ENCODE measurements at places on chromosomes 16 and 17.
A peak's percentile ranks its signal among the peaks of the same experiment; 100 is the strongest.

DNA sequence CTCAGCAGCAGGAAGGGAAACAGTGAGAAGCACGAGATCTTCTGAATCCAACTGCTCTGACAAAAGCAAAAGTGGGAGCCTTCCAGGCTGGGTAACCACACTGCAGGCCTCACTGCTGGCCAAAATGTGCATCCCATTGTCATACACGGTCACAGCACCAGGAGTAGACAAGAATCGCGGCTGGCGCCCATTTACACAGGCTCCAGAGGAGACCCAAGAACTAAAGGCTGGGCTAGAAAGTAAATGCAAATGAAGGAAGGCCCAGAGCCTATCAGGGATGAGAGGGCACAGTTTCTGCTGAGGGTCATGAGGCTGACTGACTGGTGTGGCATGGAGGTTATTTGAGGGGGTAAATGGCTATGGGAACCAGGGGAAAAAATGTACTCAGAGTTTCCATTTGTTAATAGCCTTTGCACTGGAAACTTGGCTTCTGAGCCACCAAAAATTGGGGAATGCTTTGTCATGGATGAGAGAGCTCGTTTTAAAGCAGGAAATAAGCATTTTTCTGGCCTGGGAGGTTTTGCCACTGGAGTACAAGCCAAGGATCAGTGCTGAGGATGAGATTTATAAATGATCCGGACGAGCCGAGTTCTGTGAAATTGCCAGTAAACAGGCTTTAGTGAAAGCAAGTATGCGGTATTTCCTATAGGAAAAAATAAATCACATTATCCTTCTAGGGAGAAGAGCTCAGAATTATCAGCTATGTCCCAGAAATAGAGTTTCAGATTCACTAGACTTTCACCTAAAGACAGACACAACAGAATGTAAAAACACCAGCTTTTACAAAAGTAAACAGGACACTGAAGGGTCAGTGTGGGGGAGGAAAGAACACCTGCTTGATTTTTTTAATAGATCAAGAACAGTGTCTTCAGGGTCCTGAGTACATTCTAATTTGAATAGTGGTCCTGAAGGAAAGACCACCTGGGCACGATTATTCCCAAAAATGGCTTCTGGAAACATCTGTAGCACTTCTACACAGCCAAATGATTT lies 66.9 kb upstream of the GSG1L start:
- DNase-seq = no peak

GRCh38 chr17:66786107-66786506 lies 48.8 kb upstream of the CACNG5 start:
- DNase-seq = no peak

- DNase-seq = no peak
Measured at GRCh38 chr16:90077757-90078578, 837 bp upstream of the PRDM7 start.

DNA sequence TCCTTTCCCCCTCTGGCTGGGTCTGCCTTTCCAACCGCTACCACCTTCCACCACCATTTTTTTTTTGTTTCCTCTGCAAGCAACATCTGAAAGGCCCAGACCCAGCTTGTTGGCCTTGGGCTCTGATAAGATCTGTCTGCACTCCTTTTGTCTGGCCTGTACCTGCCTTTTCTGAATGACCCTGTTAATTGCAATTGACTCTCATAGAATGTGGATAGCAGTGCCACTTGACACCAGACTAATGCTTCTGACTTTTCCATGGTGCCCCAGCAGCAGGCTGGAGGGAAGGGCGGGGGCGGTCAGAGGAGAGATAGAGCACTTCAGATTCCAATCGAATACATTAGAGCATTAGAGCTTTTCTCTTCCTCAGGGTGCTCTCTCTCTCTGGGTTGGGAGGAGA lies 538.9 kb downstream of the WWOX start:
- no peak for DNase-seq

DNA sequence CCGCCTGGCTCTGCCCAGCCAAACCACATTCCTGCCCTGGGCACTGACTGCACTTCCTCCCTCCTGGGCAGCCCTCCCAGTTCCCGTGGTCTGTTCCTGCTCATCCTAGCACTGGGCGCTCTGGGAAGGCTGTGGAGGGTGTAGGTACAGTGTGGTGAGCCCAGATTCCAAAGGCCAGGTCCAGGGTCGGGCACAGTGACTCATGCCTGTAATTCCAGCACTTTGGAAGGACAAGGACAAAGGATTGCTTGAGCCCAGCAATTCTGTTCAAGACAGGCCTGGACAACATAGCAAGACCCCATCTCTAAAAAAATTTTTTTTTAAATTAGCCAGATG lies 30.6 kb downstream of the C16orf74 start:
- DNase-seq = no peak

- no peak for DNase-seq
Measured at GRCh38 chr16:53761962-53762703, 58.2 kb downstream of the FTO start.

GRCh38 chr17:76383546-76384221 lies 725 bp upstream of the SPHK1 start:
- peak; percentile 45 for DNase-seq

DNA sequence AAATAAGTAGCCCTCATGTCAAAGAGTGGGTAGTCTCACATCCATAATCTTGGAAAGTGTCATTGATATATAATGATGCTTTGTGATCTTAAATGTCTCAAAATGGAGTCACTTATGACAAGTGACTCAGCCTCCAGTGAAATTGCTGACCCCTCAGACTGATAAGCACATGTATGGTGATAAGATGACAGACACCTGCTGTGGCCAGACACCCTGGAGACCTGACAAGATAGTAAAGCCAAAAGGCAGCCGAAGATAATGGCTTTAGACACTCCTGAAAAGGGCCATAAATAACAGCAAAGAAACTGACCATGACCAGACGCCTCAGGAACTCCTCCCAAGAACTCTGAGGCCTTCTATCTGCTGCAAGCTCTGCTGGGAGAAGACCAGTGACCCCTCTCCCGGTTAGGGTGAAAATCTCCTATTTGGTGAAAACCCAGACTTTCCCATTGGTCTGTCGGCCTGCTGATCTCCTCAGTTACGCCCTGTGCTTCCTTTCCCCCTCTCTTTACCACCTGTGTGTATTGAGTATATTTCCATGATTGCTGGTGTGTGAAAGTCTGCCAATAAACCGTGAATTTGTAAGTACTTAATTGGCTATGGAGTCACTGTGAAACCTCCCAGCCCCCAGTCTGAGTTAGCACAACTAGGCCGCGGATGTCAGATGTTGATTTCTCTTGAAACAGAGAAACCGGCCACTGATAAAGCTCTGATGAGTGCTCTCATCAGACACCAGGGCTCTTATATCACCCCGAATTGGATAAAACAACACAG lies 226.7 kb upstream of the MYOCD start:
- DNase-seq = no peak

- no peak for DNase-seq
Measured at GRCh38 chr17:12815642-12816141, 26.4 kb downstream of the ARHGAP44 start.

DNA sequence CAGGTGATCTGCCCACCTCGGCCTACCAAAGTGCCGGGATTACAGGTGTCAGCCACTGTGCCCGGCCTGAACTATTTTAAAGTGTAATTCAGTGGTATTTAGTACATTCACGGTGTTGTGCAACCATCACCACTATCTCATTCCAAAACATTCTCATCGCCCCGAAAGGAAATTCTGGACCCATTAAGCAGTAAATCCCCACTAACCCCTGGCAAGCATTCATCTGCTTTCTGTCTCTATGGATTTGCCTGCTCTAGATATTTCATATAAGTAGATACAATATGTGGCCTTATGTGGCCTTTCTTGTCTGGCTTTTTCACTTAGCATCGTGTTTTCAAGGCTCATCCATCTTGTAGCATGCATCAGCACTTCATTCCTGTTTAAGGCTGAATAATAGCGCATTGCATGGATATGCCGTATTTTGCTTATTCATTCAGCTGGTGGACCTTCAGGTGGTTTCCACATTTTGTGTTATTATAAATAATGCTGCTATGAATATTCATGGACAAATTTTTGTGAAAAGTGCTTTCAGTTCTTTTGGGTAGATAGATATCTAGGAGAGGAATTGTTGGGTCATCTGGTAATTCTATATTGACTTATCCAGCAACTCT lies 8.4 kb upstream of the HERPUD1 start:
- DNase-seq = no peak

GRCh38 chr17:20010099-20010863 lies 1.1 kb downstream of the SPECC1 start:
- no peak for DNase-seq

GRCh38 chr17:46732160-46732559 lies 86.3 kb downstream of the WNT3 start:
- no peak for DNase-seq

GRCh38 chr16:56382459-56382858 lies 42.9 kb downstream of the AMFR start:
- no peak for DNase-seq

DNA sequence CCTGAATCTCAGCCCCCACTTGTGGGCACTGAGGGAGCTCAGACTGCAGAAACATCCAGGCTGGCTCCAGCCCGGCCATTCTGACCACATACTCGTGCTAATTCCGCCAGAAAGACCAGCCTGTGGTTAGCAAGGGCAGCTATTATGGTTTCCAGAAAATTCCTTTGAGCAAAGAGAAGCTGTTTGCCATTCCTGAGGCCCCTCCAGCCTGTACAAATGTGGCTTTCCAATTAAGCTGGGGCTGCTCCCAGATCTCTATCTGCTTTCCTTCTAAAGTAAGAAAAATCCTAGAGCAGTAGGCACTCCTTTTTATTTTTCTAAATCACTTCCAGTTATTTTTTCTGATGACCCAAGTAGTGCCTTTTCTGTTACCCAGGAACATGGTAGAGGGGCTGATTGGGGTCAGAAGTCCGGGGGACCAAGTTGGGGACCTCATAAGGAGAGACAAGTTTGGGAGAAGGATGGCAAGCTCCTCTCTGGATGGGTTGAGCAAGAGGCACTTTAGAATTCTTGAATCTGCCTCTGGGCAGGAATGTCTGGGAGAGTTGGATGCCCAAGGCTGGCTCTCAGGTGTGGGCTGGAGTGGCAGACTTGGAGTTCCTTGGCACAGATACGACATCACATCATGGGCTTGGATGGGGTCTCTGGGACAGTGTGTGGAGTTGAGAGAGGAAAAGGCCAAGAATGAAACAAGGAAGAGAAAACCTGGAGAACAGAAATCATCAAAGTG lies 83.3 kb upstream of the TNRC6C start:
- no peak for DNase-seq

DNA sequence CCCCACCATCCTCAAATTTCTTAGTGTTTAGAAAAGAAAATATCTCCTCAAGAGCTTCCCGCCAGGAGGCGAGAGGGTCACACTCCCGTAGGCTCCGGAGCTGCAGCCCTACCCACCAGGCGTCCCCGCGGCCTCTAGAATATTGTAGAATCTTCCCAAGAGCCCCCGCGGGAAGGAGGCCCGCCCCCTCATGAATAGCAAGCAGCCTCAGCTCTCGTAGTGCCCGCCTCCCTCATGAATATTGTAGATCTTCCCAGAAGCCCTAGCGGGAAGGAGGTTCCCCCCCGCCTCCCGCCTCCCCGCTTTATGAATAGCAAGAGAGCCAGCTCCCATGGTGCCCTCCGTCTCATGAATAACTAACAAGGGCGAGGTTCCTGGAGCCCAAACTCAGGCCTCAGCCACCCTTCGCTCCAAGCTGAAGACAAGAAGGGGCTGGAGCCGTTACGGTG lies at the start of gene FBXO47:
FBXO47 (minus strand) TSS at position 114 of the 449 bp plus-strand sequence. CDS start 4,378 bp downstream, outside the sequence.
- peak; percentile 82 for DNase-seq

GRCh38 chr16:86844695-86845094 lies 266.3 kb downstream of the FOXL1 start:
- DNase-seq = no peak

- DNase-seq = no peak
Measured at GRCh38 chr17:65198653-65199382, 61.6 kb downstream of the RGS9 start.

- DNase-seq = no peak
Measured at GRCh38 chr16:67658849-67659674, 998 bp downstream of the ACD start.

DNA sequence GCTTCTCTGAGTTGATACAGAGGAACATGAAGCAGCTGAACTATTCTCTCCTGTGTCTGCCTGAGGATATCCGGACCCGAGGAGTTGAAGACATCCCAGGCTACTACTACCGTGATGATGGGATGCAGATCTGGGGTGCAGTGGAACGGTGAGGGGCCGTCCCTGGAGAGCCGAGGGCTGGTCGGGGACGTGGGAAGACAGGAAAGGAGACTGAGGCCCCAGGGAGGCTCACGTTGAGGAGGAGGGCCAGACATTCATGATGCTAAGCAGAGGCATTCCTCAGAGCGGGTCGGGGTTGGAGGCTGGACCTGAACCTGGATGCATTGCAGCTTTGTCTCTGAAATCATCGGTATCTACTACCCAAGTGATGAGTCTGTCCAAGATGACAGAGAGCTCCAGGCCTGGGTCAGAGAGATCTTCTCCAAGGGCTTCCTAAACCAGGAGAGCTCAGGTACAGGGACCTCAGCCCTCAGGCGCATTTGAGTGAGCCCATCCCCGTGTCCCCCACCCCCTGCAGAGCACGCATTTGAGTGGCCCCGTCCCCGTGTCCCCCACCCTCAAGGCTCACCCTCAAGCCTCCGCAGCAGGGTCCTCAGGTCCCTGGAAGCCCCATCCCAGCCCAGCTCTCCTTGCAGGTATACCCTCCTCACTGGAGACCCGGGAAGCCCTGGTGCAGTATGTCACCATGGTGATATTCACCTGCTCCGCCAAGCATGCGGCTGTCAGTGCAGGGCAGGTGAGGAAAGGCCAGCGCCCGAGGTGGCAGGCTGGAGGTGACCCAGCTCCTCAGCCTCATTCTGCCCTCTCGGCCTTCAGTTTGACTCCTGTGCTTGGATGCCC lies 8.3 kb downstream of the ALOX15B start:
- no peak for DNase-seq

- no peak for DNase-seq
Measured at GRCh38 chr17:29958947-29959657, 17.7 kb downstream of the EFCAB5 start.

GRCh38 chr17:63531022-63531965 lies 8.1 kb downstream of the KCNH6 start:
- no peak for DNase-seq

DNA sequence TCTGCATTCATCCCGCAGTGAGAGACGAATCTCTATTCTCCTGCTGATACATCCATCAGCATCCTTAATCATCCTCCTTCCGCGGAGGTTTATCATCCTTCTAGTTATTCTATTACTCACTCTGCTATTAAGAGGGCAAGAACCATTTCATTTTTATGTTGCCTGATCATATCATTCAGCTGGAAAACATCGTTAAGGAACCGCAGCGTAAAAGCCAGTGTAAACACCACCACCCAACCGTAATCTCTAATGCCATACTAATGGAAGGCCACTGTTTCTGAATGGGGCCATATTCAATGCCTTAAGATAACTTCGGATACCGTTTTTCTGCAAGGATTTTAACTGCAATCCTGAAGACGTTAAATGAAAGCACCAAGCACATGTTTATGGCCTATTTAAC lies 36.7 kb upstream of the ERCC4 start:
- no peak for DNase-seq

- no peak for DNase-seq
Measured at GRCh38 chr17:753418-753817, 1.4 kb upstream of the GEMIN4 start.

- no peak for DNase-seq
Measured at GRCh38 chr17:74924250-74924948, at the start of gene OTOP2. Gene OTOP2 (plus strand): TSS chr17:74924273. CDS start chr17:74924633, 360 bp downstream.

- DNase-seq = no peak
Measured at GRCh38 chr16:82384017-82384416, 214.0 kb upstream of the MPHOSPH6 start.

- DNase-seq = no peak
Measured at GRCh38 chr16:3513892-3514583, 13.2 kb downstream of the CLUAP1 start.

Data from activated CD4-positive, alpha-beta T cell treated with anti-CD3 and anti-CD28 coated beads, Interleukin-2, amount 50 U/mL, for 24 hours (primary cell).